ENCODE measurements at places on chromosomes 6 and 20. TPM values are rescaled to one million over a fixed set of nuclear protein-coding genes. Genes with fewer than 3 reads are reported as not detected.

DNA sequence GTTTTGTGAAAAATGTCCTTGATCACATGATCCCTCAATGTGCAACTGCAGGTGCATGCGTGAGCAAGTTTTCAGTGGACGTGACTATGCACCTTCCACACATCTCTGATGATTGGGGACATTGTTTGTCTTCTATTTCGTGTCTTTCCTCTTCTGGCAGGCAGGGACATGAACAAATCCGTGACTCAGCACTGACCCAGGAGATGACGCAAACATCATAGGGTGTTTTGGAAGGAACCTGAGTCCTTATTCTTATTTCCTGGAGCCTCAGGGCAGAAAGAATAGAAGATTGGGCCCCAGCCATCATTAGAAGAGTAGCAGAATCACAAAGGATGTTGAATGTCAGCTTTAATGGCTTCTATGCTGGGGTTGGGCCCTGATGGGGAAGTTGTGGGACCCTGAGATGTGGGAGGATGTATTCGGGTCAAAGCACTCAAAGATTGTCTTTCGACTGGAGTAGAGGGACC lies 11.9 kb upstream of the SIRPD start:
- no peak for DNase-seq

- no peak for DNase-seq
These were observed 221.2 kb downstream of the LAMA2 start for GRCh38 chr6:129104131-129104530.

GRCh38 chr6:143697076-143697800 lies 19.5 kb downstream of the PHACTR2 start:
- DNase-seq: no peak

GRCh38 chr6:116012471-116012949 lies 48.2 kb downstream of the FRK start:
- DNase-seq: no peak

DNA sequence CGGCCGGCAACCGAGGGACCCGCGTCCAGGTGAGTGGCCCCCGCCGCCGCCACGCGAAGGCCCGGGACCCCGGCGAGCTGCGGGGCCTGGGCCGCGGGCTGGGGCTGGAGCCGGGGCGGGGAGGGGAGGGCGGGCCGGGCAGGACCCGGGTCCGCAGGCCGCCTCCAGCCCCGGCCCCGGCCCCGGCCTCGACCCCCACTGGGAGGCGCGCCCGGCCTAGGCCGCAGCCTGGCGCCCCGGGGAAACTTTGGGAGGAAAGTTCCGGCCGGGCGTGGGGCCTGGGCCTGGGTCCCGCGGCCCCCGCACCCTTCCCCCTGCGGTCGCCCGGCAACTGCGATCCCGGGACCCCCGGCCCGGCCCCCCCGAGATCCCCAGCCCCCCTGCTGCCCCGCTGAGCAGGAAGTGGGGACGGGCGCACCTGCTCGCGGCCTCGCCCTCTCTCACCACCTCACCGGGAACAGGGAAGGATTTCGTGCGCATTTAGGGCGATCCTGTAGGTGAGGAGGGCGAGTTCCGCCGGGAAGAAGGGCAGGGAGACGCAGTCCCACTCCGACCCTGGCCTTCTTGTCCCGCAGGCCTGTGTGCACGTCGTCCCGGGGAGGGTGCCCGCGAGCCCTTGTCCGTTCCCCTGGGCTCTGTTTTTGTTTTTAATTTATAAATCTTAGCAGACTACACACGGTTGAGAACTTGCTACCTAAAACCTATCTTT lies 402 bp downstream of the OSBPL2 start:
- no peak for DNase-seq

DNA sequence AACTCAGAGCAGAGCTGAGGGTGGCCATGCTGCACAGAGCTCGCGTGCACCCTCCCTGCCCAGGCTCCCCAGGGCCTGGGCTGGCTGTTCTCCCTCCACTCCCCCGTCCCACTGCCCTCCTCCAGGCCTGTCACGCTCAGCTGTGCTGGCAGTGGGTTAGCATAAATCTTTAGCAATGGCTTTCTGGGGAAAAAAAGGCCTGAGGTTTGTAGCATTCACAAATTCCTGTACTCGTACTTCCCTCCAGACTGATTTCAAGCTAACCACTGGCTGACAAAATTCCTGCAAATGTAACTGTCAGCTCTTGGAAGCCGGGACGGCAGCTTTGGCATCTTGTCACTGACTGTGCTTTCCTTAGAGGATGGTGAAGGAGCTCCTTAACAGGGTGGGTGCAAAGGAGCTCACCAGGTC lies 22.3 kb upstream of the SMOC2 start:
- DNase-seq: peak; percentile 51

- no peak for DNase-seq
These were observed 49.4 kb downstream of the ANKRD60 start for GRCh38 chr20:58179083-58179431.

DNA sequence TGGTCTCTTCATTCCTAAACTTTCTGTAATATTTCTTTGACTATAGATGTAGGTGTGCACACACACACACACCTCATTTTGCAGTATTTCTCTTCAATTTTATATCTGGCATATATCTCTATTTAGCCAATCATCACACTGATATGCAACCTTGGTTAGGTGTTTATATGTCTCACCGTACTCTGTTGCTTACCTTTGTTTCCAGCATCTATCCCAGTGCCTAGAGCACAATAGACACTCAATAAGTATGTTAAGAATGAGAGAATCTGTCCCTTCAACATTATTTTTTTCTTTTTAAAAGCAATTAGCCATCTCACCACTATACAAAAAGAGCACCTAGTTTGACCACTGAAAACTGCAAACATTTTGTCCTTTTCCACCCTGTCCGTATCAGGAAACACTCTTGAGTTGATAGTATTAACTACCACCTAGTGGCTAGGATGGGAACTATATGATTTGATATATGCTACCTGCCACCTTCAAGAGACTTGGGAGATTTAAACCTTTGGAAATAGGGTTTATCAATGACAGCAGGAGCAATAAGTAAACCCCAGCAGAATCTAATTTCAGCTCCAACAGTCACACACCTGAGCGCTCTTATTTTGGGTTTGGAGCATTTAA lies 48.7 kb upstream of the RSPO3 start:
- DNase-seq: no peak

DNA sequence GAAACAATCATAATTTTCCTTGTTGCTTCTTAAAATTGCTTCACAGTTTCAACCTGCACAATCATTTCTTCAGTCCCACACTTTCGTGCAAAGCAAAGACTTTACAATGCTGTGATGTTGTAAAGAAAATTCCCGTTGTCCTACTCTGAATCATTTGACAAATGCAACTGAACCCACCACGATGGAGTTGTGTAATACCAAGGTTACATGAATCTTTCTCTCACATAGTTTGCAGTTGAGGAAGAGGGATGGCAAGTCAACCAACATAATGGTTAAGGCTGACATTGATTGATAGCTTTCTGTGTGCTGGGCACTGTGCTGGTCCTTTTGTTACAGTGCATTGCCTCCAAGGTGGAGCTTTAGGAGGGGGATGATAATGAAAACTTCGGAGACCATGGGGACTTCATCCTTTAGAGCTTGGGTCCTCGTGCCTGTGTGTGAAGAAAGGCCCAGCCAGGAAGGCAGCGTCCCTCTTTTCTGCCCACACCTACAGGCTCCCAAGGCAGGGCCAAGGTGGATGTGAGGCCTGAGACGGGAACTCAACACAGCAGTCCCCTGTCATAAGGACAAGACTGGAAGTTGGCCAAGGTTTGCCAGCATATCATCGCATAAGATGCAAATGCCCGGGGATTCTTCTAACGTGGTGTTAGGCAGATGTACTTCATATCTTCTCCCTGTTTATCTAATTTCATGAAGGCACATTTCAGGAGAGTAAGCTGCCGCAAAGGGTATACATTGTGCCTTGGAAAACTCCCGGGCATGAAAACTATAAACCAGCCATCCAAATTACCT lies 96.9 kb downstream of the LY86 start:
- no peak for DNase-seq

DNA sequence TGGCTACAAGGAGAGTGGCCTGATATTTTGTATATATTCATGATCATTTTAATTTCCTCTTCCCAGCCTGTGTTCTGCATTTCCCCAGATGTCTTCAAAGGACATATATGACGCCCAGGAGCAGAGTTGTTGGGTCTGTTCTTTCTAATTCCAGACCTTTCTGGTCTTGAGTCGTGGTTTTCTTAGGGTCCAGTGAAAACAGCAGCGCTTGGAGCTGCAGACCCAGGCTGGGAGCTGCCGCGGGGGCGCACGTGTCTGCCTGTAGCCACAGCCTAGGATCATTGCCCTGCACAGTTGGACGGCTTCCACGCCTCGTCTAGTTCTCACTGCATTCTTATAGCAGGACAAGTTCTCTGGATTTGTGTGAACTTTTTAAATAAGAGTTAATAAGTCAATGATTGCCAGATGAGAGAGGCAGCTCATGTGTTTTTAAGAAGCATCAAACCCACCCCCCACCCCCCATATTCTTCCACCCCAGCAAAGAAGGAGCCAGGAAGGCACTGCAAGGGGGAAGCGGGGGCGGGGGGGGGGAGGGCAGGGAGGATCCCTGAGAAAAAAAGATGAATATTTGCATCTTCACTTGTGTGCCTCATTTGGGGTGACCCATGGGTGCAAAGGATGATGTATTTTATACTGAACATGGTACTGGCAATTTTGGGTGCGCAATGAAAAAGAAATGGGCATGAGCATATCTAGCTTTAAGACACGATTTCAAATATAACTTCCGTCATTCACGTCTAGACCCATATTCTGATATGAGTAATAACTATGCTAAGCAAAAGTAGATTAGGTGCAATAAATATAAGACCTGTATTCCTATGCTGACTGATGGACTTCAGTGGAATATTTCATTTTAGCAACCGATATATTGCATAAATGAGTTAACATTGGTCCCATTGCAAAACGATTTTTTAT lies 160.0 kb downstream of the TBXT start:
- DNase-seq: peak; percentile 74

DNA sequence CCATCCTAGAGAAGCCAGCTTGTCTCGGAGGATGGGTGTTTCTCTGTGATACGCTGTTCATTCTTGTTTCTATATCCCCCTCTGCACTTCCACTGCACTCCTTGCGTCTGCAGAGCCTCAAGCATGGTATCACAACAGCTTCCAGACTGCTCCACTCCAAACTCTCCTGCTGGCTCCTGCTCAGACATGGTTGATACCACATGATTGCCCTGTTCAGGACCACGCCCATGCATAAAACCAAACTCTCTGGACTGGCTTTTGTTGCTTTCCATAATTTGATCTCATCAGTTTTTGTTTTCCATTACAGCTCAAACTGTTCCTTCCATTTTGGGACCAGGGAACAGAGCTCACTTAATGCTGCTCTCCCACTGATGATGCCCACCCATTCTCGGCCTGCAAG lies 30.0 kb upstream of the SMIM29 start:
- no peak for DNase-seq

- no peak for DNase-seq
These were observed 115.2 kb upstream of the GLP1R start for GRCh38 chr6:38933426-38933825.

DNA sequence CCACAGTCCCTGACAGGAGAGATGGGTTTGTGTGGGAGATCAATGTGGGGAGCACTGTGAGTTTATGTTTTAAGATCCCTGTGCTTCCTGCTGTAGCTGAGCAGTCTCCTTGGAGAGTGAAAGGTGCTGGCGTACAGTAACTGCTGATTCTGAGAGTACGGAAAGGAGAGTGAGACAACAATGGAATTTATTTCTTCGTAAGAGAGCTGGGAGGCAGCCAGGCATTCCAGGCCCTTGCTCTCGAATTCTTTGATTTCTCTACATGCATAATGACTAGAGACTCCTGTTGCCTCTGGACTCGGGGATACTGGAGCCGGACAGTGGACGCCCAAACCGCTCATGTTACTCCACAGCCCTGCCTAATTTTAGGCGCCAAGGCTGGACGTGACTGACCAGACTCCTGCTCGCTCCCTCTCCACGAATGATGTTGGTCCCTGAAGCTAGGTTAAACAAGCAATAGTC lies 131.0 kb upstream of the PHACTR1 start:
- DNase-seq: peak; percentile 22

GRCh38 chr6:169362501-169363121 lies 109.0 kb upstream of the THBS2 start:
- no peak for DNase-seq

GRCh38 chr6:160005861-160006540 lies 37.1 kb downstream of the IGF2R start:
- peak; percentile 59 for DNase-seq

DNA sequence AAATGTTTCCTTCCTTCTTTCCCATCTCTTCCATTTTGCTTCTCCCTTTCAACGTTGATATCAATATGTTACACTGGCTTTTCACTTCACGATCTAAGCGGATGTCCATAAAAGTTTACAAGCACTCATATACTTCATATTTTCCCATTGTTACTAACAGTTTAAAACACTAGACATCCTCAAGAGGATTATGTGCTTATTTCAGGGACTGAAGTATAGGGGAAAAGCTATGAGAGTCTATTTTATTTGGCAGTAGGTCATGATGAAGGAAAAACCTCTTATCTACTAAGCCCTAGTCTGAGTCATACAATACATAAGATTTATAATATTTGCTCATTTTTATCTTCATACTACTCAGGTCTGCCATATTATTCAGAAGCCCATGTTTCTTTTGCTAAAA lies 20.6 kb upstream of the EPB41L2 start:
- DNase-seq: no peak

DNA sequence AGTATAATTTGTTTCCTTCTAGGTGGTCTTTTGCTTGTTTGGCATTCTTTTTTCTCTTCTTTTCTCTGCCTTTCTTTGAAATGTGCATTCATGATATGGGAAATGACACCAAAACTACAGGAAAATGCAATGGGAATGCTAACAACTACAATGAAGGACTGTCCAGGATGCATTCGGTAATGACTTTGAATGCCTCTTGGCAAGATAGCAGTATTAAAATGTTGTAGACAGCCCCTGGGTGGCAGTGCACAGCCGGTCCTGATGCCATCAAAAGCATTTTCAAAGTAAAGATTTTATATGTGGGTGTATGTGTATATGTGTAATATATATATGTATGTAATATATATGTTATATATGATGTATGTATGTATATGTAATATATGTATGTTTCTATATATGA lies 218.8 kb upstream of the MMS22L start:
- no peak for DNase-seq

DNA sequence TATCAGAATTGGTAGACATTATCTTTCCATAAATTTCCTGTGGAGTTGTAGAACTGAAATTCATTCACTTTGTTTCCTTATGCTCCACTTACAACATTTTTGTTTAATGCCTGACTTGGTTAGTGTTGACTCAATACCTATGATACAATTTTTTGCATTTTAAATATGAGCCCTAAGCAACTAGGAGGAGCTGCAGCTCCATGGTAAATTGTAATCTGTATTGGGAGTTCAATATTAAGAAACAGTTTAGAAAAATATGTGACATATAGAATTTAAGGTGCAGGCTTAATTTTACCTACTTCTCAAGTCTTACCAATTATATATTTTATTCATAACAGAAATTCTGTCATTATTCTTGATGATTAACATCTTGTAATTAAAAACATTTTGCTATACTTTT lies 868.3 kb downstream of the EYS start:
- no peak for DNase-seq

Gene EPPIN
- total RNA-seq: not detected

Gene VIP
- total RNA-seq: 0.59 TPM

Gene EDEM2
- 13.3 TPM for total RNA-seq

Gene ARHGAP40
- total RNA-seq: not detected

Gene GNMT
- total RNA-seq: not detected

Gene STX16
- 82.7 TPM for total RNA-seq

Gene TGM2
- total RNA-seq: 269 TPM

Gene EYA2
- 11.0 TPM for total RNA-seq

Gene FAM184A
- 4.7 TPM for total RNA-seq

Gene GABRR1
- total RNA-seq: 0.69 TPM

Measured in uterus (tissue), 4 donors.